ENCODE measurements at places on chromosomes 7 and 10.

DNA sequence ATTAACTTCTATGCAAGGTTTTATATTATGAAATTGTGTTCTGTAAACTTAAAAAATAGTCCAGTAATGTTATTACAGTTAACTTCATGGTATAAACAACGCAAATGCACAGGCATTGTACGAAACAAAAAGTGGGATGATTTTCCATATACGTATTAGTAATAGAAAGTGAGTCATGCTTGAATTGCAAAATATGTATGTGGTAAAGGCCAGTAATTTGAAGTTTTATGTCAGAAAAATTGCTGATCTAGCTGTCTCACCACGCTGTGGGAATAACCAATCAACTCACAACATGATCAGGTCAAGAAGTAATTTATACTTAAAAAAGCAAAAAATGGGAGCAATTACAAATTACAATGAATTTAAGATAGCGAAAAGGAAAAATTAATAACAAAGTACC lies 37.0 kb upstream of the GLI3 start:
- DNase-seq: no peak

GRCh38 chr10:113680190-113681111 lies 739 bp downstream of the CASP7 start:
- no peak for DNase-seq

DNA sequence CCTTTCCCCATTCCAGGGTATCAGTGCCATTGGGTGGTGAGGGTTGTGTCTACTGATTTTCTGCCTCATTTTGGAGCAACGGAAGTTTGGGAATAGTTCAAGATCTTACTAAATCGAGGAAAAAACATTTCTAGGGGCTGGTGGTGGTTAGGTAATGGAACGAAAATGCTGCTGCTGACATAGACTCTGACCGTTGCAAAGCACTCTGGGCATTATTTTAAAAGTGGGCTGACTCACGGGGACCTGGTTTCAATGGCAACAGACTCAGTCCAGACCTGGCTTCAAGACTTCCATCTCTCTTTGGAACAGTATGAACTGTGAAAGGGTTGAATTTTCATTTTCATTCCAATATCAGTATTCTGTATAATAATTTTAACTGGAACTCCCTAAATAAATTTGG lies 284.0 kb downstream of the PHTF2 start:
- DNase-seq: no peak

DNA sequence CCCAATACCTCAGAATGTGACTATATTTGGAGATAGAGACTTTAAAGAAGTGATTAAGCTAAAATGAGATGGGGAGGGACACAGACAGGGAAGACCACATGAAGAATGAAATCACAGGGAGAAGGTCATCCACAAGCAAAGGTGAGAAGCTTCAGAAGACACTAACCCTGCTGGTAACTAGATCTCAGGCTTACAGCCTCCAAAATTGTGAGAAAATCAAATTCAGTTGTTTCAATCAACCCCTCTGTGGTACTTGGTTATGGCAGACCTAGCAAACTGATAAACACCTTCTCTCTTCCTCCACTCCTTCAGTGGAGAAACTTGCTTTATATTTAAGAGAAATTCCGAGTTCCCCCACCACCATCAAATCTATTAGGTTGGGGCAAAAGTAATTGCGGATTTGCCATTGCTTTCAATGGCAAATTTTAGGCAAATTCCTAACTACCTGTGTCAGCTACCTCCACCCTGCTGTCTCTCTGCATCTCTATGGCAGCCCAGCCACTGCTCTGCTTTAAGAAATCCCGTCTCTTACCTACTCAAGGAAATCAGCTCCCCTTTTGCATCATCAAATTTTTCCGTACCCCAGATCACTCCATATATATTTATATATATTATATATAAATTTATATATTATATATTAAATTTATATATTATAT lies 38.2 kb downstream of the SEMA3E start:
- no peak for DNase-seq

DNA sequence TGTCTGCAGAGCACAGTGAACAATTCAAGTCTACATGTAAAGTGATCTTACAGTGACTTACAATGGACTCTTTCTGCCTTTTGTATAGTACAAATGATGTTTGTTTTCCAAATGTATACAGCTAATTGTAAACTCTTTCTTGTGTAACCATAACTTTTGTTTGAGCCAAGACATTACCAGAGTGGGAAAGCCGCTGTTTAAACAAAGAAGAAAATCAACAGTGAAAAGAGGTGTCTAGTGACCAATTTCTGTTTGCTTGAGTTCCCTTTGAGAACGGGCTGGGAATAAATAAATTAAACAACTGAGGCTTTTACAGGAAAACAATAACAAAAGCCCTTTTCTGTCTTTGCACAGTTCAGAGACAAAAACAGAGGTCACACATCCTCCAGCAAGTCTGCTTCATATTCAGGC lies 1163.4 kb downstream of the CNTNAP2 start:
- DNase-seq: no peak

GRCh38 chr10:82572744-82573143 lies 697.8 kb downstream of the NRG3 start:
- no peak for DNase-seq
